Adipocyte (in vitro differentiated cells): ENCODE measurements at places on chromosomes 1 and 21.
A peak's percentile ranks its signal among the peaks of the same experiment; 100 is the strongest.

- DNase-seq, result peak; percentile 64
These were observed 159.7 kb downstream of the PTGER3 start for GRCh38 chr1:70887936-70888335.

- DNase-seq, result no peak
These were observed 95.4 kb upstream of the ERRFI1 start for GRCh38 chr1:8121261-8122159.

DNA sequence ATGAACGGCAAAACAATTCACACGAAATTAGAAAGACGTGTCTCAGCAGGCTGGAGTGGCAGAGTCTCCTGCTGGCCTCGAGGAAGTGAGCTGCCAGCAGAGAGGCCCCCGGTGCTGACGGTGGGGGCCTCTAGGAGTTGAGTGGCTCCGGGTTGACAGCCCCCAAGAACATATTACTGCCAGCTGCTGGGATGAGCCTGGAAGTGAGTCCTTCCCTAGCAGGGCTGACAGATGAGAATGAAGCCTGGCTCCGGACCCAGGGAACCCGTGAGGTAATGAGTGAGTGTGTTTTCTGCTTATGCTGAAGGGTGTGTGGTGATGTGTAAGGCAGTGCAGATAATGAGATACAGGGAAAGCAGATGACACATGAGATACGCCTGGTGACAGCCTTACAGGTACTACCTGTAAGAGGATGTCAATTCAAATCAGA is 23.5 kb upstream of the LRRC47 start:
- DNase-seq, result peak; percentile 5

- DNase-seq, result no peak
These were observed 64.5 kb downstream of the PLPPR5 start for GRCh38 chr1:98940069-98940721.

DNA sequence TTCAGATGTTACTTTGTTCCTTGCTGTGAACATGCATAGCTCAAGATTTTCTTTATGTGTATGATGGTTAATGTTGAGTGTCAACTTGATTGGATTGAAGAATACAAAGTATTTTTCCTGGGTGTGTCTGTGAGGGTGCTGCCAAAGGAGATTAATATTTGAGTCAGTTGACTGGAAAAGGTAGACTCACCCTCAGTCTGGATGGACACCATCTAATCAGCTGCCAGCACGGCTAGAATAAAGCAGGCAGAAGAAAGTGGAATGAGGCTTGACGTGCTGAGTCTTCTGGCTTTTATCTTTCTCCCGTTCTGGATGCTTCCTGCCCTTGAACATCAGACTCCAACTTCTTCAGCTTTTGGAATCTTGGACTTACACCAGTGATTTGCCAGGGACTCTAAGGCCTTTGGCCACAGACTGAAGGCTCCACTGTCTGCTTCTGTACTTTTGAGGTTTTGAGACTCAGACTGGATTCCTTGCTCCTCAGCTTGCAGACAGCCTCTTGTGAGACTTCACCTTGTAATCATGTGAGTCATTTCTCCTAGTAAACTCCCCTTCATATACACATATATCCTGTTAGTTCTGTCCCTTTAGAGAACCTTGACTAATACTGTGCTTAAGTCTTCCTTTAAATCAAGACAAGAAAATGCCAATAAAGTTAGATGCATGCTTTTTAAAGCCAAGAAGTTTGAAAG is 626.6 kb downstream of the KCNT2 start:
- peak; percentile 15 for DNase-seq
